ENCODE measurements at places on chromosomes 5 and 9.
A peak's percentile ranks its signal among the peaks of the same experiment; 100 is the strongest.

DNA sequence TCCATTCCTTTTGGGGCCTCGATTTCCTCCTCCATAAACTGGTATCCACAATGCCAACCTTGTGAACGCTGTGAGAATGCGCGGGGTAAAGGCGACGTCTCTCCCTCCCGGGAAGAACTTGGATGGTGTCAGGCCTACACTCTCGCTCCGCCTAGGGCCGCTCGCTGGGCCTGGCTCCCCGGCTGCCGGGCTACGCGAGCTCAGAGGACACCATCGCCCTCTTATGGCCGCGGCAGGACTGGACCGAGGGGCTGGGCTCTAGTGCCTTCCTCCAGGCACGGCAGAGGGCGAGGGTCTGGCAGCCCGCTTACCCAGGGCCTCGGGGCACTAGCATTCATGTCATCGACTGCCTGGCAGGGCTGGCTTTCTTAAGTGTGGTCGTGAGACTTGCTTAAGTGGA lies 1.3 kb upstream of the EXOSC2 start:
- no peak for DNase-seq

DNA sequence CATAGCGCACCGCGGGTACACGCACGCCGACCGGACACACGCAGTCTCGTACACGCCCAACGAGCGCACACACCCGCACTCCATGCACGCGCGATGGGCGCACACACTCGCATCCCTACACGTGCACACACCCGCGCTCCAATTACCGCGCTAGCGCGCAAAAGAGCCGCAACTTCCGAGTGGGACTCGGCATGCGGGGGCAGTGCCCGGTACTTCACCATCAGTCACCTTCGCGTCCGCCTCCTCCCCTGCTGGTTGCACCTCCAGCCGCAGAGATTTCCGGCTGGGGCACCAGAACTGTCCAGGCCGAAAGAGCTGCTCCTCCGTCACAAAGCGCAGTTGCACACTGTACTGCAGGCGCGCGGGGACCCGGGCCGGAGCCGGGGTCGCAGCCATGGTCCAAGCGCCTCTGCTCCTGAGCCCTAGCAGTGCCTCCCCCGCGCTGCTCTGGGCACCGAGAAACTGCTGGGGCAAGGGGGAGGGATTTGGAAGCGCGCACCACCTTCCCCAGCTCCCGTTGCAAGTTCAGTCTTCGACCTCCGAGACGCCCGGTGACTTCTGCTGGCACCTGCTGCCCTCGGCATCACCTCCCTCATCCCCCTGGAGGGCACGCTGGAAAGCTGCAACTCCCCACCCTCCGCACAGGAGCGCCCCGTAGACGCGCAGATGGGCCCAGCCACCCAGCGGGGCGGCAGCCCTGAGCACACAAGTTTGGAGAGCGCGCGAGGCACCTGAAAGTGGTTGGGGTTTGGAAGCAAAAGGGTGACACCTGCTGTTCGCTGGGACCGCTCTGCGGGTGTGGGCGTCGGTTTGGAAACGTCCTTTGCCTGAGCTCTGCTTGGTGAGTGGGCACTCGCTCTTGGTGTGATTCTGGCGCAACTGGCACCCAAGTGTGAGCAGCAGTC lies 337.4 kb upstream of the PUM3 start:
- peak; percentile 15 for DNase-seq

DNA sequence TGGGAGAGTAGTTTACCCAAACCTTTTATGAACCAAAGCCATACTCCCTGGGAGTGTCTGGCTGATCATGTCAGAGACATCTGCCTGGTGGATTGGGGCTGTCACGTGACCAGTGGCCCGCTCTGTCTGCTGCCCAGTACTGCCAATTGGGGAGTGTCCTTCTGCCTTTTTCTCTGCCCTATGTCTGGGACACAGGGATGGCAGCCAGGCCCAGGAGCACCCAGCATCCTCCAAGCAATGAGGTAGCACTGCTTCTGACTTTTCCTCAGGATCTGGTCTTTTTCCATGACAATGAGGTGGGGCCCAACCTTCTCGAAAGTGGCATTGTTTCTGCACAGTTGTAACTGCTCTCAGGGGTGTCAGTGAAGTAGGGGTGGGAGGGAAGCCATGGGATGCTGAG lies 21.8 kb downstream of the DAPK1 start:
- DNase-seq: no peak

DNA sequence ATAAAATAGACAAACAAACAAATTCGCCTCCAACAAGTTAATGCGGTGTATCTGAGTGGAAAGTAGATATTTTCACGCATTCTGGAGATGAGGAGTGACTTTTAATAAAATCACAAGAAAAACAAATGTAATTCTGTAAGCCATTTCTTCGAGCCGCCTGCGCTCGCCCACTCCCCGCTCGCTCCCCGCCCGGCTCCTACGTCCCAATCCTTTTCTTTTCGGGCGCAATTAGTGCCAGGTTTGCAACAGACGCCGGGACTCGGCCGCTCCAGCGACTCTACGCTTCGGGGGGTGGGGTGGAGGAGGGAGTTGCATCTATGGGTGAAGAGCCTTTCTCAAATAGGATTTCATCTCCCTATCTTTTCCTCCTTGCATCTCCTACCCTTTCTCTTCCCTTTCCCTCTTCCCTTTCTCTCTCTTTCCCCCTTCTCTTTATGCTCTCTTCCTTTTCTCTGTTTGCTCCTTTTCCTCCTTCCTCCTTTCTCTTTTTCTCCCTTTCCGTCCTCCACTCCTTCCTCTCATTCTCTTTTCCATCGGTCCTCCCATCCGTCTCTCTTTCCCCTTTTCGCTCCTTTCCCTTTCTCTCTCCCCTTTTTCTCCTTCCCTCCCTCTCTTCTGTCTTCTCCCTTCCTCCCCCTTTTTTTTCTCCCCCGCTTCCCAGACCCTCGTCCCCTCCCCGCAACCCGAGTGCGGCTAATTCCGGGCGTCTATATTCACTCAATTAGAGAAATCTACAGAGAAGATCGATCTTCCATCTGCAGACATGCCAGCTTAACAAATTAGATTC lies 6.1 kb upstream of the OTP start:
- DNase-seq: no peak

GRCh38 chr9:3224931-3225330 lies 300.9 kb downstream of the RFX3 start:
- no peak for DNase-seq

DNA sequence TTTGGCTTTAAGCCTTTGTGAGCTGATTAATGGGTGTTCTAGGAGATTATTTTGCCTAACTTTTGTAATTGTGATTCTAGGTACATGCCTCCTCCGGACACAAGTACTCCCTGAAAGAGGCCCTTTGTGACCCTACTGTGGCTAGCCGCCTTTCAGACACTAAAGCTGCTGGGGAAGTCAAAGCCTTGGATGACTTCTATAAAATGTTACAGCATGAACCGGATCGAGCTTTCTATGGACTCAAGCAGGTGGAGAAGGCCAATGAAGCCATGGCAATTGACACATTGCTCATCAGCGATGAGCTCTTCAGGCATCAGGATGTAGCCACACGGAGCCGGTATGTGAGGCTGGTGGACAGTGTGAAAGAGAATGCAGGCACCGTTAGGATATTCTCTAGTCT lies 13.6 kb downstream of the ITGA1 start:
- DNase-seq: no peak

- no peak for DNase-seq
Measured at GRCh38 chr5:10636363-10637142, 72.7 kb downstream of the ANKRD33B start.

DNA sequence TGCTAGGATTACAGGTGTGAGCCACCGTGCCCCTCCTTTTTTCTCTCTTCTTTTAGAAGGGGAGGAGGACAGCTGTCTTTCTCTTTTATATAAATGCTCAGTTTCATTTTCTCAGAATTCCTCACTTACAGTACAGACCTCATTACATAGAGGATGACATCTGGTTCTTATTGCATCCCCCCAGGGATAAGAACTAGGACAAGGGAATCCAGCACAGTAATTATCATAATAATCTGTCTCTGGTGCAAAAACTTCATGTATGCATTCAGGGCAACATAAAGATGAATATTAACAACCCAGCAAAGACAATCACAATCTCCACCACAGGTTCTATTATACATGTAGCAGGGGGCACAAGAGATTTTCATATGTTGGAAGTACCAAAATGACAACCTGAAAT lies 5.1 kb downstream of the SPZ1 start:
- DNase-seq: no peak

- no peak for DNase-seq
Measured at GRCh38 chr9:134295101-134295745, 31.0 kb upstream of the RXRA start.

GRCh38 chr9:104858846-104859245 lies 69.1 kb downstream of the ABCA1 start:
- no peak for DNase-seq

DNA sequence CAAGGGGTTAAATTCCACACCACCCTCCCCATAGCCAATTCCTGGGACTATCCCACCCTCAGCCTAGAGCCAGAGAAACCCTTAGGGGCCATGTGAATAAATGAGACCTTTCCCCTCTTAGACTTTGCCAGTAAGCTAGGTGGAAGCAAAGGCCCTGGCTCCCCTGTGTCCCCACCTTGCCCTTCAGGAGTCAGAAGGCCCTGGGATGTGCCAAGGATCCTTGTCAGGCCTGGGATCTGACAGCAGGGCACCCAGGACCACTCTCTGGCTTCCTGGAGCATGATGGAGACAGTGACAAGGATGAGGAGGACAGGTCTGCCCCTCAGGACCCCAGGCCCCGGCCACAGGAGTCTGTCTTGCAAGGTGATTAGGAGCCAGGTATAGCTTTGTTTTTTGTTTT lies 125.0 kb upstream of the HAND1 start:
- no peak for DNase-seq

DNA sequence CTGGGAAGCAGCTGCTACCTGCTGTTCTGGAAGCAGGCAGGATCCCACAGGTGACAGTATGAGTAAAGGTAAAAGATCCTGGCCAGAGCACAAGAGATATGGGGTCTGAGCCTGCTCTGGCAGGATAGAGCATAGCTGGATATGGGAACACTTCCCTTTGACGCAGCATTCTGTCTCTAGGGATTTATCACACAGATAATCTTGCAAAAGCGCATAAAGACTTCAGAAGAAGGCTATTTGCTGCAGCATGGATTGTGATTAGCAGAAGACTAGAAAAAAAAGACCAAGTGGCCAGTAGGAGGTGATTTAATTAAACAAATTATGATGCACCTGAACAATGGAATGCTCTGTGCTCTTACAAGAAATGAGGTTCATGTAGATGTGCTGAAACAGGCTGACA lies 52.4 kb upstream of the PWWP2A start:
- DNase-seq: no peak

- DNase-seq: no peak
Measured at GRCh38 chr5:3194271-3194670, 401.4 kb upstream of the IRX1 start.

GRCh38 chr9:71368157-71368556 lies 246.7 kb upstream of the TRPM3 start:
- no peak for DNase-seq
